ENCODE measurements at places on chromosomes 1 and 21.

DNA sequence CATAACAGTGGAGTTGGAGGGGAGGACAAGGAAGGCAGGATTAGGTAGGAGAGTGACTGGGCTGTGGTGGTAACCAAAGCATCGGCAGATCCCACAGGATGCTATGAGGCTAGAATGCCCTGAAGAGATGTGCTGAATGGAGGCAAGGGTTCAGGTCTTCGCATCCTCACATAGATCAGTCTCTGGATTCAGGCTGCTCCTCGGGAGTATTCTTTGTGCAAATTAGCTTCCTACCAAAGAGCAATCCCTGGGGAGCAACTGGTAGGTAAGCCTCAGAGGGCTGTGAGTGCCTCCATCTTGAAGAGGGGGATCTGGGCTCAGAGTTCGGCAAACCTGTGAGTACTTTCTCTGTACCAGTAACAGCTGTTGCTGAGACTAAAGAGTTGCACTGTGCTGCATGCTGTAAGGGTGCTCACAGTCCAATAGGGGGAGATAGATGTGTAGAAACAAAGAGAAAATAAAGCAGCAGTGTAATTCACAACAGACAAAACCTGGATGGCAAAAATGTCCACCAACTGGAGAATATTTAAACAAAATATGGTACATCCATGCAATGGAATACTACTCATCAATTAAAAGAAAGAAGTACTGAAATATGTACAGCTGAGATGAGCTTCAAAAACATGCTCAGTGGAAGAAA is 322.4 kb upstream of the DEPDC1 start:
- no peak for DNase-seq

DNA sequence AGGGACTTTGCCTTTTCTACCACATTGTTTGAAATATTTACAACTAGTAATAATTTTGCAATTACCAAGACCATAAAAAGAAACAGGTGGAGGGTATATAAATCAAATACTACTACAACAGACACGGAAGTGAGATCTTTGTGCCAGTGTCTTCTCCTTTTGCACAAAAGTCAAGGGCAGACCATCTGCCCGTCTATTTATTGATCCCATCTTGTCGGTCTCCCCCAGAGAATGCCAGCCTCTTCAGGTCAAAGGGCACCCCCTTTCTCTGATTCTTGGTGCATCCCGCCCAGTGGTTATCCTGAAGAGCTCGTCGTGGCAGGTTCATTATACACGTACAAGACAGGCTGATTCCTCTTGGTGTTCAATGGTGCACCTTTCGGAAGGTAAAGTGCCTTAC is 4.8 kb upstream of the PDE9A start:
- no peak for DNase-seq

DNA sequence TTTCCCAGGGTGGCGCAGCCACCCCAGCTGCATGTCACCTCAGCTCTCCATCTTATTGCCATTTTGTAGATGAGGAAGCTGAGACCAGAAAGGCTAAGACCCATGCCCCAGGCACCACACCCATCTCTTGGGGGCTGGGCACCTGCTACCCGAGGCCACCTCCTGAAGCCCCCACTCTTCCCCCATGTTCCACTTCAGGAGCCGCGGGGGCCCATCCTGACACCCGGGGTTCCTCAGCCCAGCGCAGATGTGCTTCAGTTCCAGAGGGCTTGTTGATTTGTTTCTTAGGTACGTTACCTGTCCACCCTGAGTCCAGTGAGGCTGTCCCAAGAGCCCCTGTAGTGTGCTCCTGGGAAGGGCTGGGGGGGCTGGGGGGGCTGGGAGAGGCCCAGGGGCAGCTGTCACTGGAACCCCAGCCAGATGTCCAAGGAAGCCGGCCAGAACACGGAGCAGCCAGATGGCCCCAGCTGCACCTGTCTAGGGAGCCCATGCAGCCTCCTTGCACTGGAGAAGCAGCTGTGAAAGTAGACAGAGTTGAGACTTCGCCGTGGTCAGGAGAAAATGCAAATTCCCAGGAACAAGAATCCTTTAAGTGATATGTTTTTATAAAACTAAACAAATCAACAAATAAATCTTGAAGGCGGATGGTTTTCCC is 17.1 kb upstream of the CCDC27 start:
- DNase-seq = no peak

DNA sequence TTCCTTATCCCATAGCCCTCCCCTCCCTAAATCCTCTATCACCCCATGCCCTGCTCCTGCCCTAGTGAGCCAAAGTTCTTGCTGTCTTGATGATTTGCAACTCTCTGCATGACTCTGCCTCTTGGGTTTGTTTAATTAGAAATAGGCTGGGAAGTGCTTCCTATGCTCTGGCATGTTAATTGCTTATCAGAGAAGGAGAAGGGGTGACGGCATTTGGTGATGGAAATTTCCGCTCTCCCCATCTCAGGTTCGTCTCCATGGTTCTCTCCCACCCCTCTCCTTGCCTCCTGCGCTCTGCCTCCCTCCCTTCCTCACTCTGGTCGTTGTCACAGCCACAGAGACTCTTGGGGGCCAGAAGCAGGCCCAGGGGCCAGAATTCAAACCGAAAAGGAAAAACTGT is 68.9 kb downstream of the LRRN2 start:
- no peak for DNase-seq

GRCh38 chr21:22711636-22712035 is 1713.4 kb downstream of the NCAM2 start:
- DNase-seq = no peak

DNA sequence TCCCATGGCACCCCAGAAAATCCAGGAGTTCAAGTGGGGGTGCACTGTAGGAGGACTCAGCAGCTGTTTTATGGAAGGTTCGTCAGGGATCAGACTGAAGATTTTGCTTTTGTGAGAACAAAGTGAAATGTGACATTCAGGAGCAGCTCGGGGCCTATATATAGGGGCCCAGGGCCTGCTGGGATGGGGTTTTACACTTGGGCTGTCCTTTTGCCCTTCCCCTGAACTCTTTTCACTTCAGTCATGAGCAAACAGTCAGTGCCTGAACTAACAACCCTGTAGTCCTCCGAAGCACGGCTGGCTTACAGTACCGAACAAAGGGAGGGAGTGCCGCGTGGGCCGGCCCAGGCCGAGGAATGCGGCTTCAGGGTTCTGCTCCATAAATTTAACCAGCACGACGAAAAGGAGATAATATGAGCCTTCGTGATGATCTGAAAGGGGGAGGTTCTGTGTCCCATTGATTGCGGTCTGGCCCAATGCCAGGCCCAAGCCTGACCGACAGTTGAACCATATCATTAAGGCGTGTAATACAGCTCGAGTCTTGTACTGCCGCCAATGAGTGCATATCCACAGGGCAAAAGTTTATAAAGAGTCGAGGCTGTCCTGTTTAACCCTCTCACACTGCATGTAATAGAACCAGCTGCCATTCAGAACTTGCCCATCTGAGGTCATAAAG is 139.9 kb downstream of the DHRS3 start:
- DNase-seq = peak; percentile 10

DNA sequence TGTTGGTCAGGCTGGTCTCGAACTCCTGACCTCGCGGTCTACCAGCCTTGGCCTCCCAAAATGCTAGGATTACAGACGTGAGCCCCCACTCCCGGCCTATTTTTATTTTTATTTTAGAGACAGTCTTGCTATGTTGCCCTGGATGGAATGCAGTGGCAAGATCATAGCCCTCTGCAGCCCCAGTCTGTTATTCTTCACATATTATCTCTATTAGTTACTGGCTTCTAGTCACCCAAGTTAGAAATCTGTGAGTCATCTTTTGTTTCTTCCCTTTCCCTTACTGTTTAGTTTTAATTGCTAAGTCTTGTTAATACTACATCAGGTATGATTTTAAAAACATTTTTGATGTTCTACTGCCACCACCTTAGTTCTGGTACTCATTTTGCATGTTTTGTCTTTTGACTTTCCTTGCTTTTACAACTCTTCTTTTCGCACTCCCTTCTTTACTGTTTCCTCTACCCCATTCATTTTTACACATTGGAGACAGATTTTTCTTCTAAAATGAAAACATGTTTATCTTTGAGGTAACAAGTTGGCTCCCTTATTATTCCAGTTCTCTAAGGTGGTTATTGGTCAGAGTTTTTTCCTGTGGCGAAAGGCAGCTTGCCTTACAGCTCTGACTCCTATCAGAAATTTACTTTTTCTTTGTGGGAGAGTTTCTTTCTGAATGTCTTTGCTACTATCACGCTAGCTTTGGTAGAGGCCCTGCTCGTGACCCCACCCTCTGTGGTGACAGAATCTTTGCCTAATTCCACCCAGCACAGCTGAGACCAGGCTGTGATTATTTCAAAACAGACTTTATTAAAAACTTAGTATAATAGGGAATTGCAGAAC is 19.5 kb downstream of the ZMYM4 start:
- DNase-seq = no peak

DNA sequence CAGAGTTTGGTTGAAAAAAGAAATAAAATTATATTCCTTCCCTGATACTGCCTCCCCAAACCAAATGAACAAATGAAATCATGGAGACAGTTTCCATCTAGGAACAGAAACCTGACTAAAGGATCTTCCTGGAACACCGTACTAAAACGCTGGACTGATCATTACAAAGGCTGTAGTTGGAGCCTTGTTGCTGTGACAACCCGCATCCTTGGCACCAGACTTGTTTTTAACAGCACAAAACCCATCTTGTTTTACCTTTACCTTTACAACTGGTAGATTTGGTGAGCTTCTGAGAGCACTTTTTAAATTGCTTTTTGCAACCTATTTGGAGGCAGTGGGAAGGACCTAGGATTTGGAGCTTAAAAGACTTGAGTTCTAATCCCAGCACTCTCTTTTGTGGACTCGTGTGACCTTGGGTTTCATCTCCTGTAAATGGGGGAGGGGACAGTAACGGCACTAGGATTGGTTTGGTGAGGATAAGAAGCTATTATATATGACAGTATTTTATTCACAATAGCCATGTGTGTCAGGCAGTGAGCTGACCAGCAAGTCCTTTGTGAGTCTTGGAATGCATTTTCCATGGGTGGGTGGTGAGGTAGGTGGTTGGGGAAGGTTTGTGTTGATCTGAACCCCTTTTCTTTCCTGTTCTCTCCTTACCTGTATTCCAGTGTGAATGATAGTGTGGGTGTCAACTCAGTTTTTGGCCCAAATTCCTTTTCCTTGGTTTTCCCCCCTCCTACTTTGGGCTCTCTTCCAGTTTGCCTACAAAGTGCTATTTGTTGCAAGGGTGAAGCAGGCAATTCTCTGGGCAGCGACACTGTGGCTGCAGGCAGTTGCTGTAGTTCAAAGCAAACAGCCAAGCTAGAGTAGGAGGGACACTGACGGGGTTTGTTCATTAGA is 12.6 kb downstream of the LRRC8D start:
- no peak for DNase-seq

- no peak for DNase-seq
These were observed 42.7 kb downstream of the FAAP20 start for GRCh38 chr1:2151911-2152310.

DNA sequence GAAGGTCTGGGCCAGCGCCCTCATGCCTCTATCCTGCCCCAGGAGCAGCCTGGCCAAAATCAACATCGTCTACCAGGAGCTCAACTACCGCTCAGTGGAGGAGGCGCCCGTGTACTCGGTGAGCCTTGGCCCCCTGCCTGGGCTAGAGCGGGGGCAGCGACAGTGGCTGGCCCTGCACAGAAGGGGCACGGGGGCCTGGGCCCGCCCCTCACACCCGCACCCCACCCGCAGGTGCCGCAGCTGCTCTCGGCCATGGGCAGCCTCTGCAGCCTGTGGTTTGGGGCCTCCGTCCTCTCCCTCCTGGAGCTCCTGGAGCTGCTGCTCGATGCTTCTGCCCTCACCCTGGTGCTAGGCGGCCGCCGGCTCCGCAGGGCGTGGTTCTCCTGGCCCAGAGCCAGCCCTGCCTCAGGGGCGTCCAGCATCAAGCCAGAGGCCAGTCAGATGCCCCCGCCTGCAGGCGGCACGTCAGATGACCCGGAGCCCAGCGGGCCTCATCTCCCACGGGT is 10.8 kb downstream of the SCNN1D start:
- no peak for DNase-seq

- DNase-seq = no peak
These were observed 2.6 kb upstream of the TNFRSF9 start for GRCh38 chr1:7943251-7943650.

DNA sequence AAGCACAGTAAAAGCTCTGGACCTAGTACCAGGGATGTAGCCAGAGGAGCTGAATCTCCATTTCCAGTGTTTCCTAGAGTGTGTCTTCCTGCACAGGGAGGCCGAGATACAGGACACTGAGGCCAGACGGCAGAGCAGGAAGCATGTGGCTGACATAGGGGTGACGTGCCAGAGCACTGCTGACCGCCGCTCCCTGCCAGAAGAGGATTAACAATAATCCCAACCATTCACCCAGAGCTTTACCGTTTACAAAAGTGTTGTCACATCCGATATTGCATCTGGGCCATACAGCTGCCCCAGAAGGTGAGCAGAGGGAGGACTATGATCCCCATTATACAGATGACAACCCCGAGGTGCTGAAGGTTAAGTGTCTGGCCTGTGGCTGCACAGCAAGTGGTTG is 5.8 kb upstream of the CLDN19 start:
- DNase-seq = no peak

GRCh38 chr1:183027031-183027430 is 3.8 kb downstream of the LAMC1 start:
- no peak for DNase-seq

DNA sequence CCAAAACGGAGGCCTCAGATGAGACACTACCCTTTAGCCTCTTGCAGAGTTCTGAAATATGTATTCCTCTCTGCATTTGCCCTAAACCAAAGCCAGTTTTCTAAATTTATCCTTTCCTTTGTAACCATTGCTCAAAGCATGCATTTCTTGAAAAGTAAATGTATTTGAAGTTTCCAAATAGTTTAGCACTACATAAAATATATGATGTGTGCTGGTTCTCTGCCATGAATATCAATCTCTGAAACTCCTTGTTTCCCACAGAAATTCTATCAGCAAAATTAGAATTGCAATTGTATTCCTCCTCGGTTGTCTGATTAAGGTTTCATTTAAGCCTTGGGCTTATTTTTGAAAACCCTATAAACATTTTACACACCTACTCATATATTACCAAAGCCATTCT is 137.1 kb upstream of the SYT6 start:
- DNase-seq = no peak

- DNase-seq = no peak
These were observed 37.2 kb downstream of the KCNK1 start for GRCh38 chr1:233651061-233651460.

DNA sequence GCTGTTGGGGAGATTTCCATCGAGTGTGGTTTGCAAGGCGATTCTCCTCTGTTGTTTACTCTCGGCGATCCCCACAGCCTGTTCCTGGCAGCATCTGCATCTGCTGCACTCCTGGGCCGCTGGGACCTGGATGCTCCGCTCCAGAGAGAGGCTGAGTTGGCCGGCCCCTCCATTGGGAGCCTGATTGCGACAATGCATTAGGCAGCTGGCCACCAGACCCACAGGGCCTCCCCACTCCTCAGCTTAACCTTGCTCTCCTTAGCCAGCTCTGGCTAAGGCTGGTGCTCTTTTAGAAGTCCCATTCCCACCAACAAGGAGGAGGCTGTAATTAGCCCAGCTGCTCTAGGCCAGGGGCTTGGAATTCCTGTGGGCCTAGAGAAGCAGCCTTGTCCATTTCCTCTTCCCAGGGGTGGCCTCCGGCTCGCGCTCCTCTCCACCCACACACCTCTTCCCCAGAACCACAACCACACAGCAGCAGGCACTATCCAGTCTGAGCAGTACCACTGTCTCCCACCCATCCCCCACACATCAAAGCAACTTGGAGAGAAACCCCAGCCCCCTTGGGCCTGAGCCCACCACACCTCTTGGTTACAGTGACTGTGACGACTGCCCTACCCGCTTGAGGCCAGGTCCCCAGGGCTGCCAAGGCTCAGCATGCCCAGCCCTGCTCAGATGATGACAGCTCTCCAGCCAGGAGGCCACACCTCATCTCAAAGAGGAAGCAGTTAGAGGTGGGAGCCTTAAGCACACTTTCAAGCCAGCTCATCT is 193.8 kb upstream of the EDN2 start:
- no peak for DNase-seq

- DNase-seq = no peak
These were observed 14.0 kb upstream of the L1TD1 start for GRCh38 chr1:62180639-62181038.
